ENCODE measurements at places on chromosomes 7 and 10.

- no peak for DNase-seq
These were observed 286.3 kb upstream of the ZMIZ1 start for GRCh38 chr10:78782441-78782840.

DNA sequence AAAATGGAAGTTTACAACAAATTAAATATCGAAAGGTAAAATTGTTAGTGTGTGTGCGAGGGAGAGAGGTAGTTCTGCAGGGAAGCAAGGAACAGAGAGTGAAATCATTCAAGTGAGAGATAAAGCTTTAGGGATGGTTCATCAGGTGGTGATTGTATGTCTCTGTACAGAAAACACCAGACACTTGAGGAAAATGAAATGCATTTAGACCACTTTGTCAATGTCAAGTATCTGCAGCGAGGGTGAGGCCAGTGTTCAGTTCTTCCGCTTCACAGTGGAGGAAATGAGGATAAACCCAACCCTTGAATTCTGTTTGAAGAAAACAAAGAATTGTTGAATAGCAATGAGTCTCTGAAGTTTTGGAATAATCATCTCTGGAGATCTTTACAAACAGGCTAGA, 14.4 kb upstream of the ITGB1 start:
- no peak for DNase-seq

GRCh38 chr7:24717247-24717622, 40.0 kb downstream of the GSDME start:
- DNase-seq = no peak

DNA sequence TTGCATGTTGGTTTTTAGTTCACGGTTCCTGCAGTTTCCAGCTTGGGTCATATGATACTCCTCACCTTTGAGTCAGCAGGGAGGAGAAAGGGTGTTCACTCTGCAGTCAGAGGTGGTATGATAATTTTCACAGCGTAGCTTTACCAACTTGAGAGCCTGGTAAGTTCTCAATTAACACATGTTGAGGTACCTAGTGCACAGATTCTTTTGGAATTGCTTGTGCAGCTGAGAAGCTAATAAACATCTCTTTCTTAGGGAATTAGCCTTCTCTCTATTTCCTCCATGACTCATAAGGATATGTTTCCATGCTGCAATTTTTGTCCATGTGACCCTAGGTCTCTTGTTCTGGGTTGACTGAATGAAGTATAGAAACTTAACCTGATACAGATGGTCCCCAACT, 166.6 kb downstream of the KIF20B start:
- no peak for DNase-seq

GRCh38 chr7:127447326-127447945, 54.9 kb upstream of the ZNF800 start:
- no peak for DNase-seq

GRCh38 chr7:29626730-29627129, 63.1 kb downstream of the PRR15 start:
- DNase-seq = no peak

DNA sequence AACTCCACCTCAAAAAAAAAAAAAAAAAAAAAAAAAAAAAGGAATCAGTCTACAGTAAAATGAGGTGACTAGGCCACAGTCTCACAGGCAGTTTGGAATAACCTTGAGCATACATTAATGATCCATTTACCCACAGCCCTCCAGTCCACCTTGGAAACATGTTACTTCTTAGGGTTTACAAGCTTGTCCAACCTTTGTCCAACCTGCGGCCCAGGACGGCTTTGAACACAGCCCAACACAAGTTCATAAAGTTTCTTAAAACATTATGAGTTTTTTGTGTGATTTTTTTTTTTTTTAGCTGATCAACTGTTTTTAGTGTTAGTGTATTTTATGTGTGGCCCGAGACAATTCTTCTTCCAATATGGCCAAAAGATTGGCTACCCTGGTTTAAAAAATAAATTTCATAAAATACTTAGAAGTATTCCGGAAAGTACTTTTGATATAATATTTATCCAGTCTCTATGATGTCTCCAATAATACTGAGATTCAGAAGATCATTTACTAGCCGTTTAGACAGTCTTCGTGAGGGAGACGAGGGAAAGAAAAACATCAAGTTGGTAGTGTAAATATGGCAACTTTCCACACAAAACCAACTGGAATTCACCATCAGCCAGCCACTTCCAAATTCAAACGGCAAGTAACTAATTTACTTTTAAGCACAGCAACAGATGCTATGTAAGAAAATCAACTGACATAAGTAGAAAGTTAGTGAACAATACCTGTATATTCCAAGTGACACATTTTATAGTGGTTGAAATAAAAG, 9.9 kb downstream of the BAZ1B start:
- DNase-seq = no peak

- DNase-seq = no peak
These were observed 184.8 kb upstream of the NRP1 start for GRCh38 chr10:33519130-33519860.

DNA sequence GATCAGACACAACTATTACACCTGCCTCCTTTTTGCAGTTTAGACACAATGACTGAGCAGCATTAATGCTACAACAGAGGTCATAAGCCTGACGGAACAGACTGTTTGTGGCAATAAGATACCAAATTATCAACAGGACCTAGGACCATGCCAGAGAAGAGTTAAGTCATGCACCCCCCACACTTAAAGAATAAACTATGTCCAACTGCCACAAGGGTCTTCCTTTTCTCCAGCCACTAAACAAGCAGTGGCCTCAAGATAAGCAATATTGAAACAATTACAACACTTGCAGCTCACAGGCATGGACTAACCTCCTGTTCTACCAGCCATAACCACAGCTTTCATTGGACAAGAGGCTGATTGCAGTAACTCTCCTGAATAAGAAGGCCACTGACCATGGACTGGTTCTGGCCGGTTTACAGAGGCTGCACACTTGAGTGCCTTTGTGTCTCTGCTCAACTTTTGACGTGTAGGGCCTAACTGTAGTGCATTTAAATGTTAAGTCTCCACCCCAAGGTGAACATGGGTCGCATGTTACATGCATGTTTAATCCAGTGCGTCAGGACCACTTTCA, 104.4 kb downstream of the STRA8 start:
- DNase-seq = no peak

GRCh38 chr10:126851414-126852108, 53.7 kb upstream of the DOCK1 start:
- no peak for DNase-seq

All from activated naive CD4-positive, alpha-beta T cell (primary cell).